ENCODE measurements at places on chromosomes 16 and 17.

DNA sequence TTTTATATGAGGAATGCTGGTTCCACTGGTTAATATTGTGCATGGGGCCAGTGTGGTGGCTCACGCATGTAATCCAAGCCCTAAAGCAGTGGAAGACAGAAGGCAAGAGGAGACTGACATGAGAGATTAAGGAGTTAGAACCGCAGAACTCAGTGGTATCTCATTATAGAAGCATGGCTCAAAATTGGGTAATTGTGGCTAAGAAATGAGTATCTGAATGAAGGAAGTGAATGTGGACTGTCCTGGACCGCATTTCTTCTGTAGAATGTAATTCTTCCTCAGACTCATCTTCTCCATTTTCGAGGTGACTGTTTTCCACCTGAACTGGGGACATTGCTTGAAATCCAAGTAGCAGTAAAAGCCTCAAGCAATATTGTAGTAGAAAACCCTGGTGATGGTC, 42.6 kb upstream of the CDR2 start:
- DNase-seq = no peak

DNA sequence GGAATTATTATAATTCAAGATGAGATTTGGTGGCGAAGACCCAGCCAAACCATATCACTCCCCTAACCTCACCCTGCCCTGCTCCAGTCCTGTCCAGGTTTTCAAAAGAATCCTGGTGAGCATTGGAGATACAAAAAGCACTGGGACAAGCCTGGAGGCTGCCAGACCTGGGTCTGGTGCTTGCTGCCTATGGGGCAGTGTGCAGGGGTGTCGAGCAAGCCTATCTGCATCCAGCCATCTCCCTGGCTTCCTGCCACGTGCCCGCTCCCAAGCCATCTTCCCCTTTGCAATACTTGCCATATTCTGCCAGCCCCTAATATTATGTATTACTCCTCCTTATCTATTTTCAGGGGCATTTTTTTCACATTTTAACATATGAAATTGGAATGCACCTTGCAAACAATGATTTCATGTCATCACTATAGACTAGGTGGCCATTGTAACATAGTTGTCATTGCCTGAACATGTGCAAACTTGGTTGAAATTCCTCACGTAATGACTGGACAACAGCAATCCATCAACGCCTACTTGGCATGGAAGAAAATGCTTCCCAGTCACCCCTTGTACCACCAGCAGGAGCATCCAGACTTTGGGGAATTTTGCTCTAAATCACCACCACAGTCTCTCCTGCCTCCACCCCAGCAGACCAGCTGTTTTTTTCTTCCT, 8.1 kb upstream of the KDM8 start:
- DNase-seq = no peak

DNA sequence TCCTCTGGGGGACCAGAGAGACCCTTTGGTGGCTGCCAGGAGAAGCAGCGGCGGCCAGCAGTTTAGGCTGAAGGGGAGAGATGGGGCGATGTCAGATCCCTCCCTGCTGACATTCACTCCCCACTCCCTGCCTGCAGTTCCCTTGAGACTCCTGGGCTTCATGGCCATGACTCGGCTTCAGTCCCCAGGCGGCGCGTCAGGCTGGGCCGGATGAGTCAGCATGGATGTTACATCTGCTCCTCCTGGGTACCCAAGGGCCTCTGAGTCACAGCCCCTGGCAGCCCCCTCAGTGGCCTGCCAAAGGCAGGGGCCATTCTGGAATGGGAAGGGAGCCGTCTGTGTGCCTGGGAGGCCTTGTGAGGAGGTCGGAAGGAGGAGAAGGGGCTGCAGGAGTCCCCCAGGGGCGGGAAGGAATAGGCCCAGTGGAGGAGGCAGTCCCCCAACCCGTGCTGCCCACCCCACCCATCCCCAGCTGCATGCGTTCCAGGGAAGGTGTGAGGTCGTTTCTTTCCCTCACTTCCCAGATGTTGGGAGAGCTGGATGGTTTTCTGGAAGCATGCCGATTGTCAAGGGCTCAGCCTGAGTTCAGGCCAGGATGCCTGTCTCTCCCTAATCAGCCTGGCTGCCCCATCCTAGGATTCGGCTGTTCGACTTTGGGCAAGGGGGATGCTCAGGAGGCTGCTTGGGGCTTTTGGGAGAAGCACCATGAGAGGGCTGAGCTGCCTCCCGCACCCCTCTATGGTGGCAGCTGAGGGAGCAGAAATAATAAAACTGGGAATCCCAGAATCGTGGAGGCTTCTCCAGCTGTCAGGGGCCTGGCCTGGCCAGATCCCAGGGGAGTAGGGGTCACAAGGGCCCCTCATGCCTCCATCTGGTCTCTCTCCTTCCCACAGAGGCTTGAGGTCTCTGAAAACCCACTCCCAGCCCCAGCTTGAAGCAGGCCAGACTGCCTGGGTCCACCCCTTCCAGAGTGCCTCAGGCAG, 9.7 kb downstream of the RHBDL3 start:
- DNase-seq = peak; percentile 36

DNA sequence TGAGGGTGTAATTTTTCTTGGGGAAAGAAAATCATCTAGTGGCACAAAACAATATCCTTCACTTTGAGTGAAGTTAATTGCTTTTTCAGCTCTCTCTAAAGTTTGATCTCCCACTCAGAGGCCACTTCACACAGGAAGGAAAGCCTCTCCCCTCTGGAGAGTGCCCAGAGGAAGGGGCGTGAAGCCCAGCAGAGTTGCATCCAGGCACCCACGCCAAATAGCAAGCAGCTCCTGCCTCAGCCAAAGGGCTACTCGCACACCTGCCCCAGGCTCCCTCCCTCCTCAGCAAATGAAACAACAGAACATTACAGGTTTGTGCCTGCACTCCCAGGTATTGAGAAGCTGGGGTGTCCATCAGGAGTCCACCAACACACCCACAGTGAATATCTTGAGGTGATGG, 183.0 kb upstream of the RPL38 start:
- DNase-seq = no peak

- DNase-seq = no peak
Observed at GRCh38 chr17:82668024-82668630, 19.9 kb upstream of the WDR45B start.

DNA sequence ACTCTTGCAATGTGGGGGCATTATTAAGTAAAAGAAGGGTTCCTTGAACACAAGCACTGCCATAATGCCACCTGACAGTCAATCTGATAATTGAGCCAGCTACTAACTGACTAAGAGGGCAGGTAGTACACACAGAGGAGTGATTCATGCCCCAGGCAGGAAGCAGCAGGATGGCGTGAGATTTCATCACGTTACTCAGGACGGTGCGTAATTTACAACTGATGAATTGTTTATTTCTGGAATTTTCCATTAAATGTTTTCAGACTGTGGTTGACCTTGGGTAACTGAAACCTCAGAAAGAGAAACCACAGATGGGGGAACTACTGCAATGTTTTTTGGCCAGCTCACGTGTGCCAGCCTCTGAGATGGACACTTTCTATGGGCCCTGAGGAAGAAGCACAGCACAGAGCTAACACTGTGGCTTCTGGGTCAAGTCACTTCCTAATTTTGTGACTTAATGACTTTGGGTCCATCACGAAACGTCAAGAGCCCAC, 46.7 kb downstream of the C17orf67 start:
- DNase-seq = peak; percentile 83

- peak; percentile 40 for DNase-seq
Observed at GRCh38 chr17:75587675-75588595, at the start of gene MYO15B. Gene MYO15B (plus strand): TSS chr17:75587800. CDS start chr17:75588058, 258 bp downstream.

GRCh38 chr16:1244881-1245280, 4.4 kb downstream of the TPSAB1 start:
- DNase-seq = no peak
